ENCODE measurements at places on chromosomes 6 and 20.

- no peak for DNase-seq
Measured at GRCh38 chr6:70221025-70221714, 81.7 kb downstream of the COL9A1 start.

DNA sequence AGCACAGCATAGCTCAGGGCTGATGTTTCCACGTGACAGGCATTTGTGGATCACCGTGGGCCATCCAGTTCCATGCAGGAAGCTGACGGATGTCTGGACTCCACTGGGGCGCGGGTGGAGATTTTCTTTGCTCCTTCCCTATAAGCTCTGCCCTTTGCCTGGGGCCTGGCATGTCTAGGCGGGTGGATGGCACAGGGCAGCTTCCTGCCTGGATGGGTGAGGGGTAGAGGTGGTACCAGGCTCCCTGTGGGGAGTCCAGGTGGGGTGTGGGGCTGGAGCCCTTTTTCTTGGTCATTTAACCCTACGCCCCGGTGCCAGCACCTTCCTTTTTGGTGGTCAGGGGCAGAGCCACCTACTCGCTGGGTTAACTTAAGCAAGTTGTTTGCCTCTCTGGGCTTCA lies 10.4 kb downstream of the FAM110A start:
- DNase-seq = no peak

GRCh38 chr20:13312300-13312699 lies 91.2 kb downstream of the ISM1 start:
- DNase-seq = no peak

- no peak for DNase-seq
Measured at GRCh38 chr6:145155411-145155810, 579.9 kb downstream of the EPM2A start.

GRCh38 chr6:80214436-80215022 lies 108.1 kb downstream of the BCKDHB start:
- DNase-seq = no peak

DNA sequence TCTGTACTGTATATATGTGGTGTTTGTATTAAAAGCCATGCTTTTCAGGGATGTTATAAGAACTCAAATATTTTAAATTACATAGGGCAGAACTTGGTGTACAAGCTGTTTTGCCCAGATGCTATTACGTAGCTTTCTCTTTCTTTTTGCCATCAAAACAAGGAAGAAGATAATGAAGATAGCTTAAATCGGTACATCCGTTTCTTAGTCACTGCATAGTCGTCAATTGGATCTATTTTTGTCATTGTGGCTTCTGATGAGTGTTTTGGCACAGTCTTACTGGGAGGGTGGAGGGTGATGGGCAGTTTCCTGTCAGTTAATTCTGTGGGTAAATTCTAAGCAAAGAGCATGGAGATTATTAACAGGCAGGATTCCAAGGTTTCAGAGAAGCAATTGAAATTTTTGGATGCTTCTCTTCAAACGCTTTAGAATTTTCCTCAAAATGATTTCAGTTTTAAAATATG lies 649.1 kb upstream of the GJE1 start:
- peak; percentile 63 for DNase-seq

DNA sequence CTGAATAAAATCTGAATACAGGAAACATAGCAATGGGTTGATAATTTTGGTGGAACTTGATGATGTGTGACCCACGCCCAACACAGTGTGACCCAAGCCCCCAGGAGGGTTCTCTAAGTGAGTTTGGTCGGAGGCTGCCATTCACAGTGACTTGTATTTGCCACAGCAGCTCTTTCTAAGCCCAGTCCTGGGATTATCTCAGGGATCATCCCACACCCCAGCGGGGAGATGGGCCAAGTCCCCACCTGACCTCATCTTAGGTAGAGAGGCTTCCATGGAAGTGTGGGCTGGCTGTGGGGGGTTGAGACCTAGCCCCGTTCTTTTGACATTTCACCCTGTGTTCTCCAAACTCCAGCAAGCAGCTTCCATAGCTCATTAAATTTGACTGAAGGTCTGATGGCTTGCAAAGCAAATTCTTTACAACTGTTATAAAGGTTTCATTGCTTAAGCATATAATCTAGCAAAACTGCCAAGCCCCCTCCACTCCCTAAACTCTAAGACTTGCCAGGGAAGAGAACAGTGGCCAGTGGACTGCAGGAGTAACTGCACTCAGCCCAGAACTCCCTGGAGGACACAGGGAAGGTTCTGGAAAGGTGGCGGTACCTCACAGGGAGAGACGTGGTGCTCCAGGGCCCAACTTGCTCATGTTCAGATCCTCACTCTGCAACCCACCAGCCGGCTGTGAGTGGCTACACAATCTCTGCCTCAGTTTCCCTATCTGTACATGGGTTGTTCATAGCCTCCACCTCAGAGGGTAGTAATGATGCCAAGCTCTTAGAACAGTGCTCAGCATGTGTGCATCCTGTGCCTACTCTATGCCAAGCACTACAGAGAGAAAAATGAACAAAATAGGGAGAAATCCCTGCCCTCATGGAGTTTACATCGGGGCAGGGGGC lies 1.0 kb upstream of the PCK1 start:
- no peak for DNase-seq

DNA sequence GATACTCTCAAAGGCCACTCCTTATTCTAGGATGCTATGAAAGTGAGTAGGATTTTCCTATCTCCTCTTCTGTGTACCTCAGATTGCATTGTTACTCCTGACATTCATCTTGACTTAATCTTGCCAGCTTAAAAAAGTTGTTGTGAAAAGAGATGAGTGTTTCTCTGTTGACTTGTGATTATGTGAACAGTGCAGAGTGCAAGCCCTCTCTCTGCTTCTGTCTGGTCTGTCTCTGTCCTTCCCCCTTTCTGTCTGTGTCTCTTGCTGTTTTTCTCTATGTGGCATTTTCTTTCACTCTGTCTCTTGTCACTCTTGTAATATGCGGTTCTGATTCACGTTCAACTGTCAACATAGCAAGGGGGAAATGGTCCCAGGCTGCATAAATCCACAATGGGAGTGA lies 306.6 kb downstream of the FARS2 start:
- DNase-seq = no peak

DNA sequence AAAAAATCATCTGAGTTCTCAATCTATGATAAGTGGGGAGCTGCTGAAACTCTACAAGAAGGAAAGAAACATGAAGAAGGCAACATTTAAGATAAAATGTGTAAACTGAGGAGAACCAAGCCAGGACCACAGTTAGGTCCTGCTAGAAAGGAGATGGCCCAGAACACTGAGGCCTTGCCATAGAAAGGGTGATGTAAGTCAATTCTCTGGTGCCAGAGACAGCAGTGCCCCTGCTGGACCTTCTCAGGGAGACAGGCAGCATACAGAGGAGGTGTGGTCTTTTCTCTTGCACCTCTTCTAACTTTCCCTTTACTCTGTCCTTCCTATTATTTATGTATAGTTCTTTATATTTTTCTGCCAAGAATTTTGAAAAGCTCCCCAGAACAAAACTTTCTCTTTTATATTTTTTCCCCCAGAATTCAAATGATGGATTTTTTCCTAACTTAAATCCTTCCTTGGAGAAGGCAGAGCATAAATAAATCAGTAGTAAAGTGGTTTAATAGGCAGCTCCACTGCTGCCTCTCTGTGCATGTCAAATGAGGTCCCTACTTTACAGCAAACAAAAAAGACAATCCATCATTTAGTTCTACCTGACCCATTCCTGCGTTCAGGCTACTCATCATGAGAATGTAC lies 9.0 kb downstream of the UQCC2 start:
- no peak for DNase-seq

- DNase-seq = no peak
Measured at GRCh38 chr20:51507216-51508036, 35.1 kb downstream of the NFATC2 start.

DNA sequence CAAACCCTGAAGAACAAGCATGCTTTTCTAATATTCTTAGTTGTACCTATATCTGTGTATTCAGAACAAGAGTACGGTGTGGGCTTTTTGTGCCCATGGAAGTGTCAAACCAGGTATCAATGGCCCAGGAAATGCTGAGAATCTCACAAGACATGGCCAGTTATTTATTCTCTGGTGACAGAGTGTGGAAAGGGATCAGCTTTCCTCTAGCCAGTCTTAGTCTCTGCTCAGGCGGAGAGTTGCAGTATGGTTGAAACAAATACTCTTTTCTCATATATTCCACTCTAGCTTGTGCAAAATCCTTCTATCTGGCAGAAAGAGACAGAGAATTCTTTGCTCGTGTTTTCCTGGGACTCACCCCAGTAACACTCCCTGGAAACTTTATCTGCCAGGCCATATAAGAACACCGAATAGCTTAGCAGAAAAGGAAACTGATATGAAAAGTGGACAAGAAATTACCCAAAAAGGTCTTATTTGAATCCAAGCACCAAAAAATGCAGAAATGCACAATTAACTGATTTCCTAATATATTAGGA lies 173.3 kb upstream of the RSPO3 start:
- no peak for DNase-seq

DNA sequence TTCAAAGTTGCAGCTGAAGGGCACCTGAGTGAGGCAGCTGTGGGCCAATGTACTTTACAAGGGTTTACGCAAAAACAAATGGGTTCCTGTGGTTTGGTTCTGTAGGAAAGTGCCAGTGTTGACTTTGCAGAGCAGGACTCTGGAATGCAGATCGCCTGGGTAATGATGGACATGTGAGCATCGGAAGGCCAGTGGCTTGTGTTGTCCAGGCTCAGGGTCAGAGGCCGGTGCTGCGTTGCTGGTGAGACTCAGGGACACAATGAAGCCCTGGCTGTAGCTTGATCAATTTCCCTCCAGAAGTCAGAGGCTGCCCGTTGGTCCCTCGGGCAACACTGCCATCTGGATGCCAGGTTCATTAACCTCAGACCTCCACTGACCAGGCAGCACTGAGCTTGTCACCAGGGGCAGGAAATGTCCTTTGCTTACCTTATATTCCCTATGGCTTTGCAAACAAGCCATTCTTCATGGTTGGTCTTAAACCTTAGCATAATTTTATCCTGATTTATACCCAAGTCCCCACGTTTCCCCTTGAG lies 753.4 kb downstream of the QKI start:
- DNase-seq = no peak

GRCh38 chr20:11173916-11174315 lies 500.1 kb upstream of the JAG1 start:
- no peak for DNase-seq

GRCh38 chr6:34947561-34947960 lies 58.5 kb downstream of the ANKS1A start:
- no peak for DNase-seq

GRCh38 chr6:146634022-146634421 lies 35.2 kb downstream of the ADGB start:
- no peak for DNase-seq

DNA sequence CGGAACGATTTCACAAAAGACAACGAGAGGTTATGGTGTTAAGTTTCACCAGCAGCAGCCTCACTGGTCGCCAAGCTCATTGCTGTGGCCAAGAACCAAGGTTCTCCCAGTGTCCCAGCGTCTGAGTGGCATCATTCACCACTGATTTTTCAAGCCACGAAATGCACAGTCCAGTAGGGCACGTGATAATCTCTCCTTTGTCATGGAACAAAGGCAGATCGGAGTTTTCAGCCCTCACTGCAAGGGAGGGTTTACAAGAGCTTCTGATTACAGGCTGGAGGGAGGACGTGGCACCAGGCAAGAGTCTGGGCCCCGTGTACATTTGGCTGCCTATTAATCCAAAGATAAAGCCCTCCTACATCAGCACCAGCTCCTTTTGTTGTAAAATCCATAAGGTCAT lies 2.0 kb downstream of the CD24 start:
- DNase-seq = no peak

DNA sequence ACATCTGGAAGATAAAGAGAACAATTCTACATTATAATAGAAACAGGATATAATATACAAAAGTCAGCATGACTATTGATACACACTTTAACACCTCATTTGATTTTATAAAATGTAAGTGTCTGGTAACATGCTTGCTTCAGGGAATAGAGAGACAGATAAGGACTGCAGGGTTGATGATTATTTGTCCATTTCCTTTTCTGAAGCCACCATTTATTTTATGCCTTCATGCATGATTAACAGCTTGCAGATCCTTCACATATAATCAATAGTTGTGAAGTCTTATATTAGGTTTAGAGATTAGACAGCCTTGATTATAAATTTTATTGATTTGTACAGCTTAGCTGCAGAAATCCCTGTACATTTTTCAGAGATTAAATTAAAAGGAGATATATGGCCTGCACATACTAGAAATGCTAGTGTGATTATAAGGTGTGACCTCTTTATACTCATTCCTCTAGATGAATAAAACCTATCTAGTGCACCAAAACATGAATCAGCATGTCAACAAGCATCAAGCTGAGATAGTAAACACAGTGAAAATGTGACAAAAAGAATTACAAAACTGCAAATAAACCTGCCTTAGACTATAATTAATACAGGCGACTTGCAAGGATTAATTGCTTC lies 198.8 kb upstream of the THEMIS start:
- no peak for DNase-seq

GRCh38 chr6:40350747-40351217 lies 236.4 kb downstream of the LRFN2 start:
- DNase-seq = no peak

GRCh38 chr6:79954849-79955248 lies 7.5 kb upstream of the ELOVL4 start:
- no peak for DNase-seq

- DNase-seq = no peak
Measured at GRCh38 chr6:104540743-104541142, 319.0 kb downstream of the HACE1 start.

DNA sequence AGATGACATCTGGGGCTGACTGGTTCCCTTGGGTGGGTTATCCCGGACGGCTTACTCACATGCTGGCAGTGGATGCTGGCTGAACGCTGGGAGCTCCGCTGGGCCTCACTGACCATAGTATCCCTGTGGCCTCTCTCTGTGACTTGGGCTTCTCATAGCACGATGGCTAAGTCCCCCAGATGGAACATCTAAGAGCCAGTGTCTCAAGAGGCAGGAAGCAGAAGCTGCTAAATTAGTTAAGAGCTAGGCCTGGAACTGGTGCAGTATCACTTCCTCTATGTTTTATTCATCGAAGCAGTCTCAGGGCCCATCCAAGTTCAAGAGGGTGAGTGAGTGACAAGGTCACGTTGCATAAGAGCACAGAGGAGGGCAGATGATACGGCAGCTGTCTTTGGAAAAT lies 116.5 kb upstream of the LAMP5 start:
- no peak for DNase-seq

GRCh38 chr6:71482742-71483141 lies 194.1 kb downstream of the OGFRL1 start:
- DNase-seq = no peak

- DNase-seq = no peak
Measured at GRCh38 chr6:30670760-30671527, 1.9 kb downstream of the DHX16 start.

DNA sequence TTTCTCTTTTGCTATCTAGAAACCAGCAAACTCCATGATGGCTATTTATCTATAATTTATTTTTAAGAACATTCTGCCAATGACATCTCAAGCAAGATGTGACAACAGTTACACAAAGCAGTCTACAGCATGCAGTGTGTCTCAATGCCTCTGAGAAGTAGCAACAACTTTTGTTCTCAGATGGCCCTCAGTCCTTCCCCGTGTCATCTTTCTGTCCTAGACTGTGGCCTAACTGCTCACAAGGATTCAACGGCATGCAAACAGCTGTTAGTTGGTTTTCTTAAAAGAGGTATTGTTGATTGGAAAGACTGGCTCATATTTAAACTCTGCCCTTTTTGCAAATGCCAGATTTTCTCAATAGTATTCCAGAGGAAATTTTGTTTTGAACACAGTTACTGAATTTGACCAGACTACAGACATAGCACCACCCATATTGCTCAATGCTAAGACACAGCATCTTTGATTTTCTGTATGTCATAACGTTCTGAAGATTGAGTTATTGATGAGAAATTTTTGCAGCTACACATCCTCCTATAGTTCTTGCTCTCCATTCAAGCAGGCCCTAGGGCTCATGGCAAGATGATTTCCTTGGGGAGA lies 26.1 kb upstream of the F13A1 start:
- no peak for DNase-seq

- no peak for DNase-seq
Measured at GRCh38 chr20:32660661-32661060, 13.1 kb downstream of the C20orf203 start.

Measured in left hindlimb (tissue), 1 donor.